ENCODE measurements at places on chromosomes 6 and 20. TPM values are rescaled to one million over a fixed set of nuclear protein-coding genes. Genes with fewer than 3 reads are reported as not detected.

- H3K4me3 ChIP-seq: no peak overlapping the region
- H3K36me3 ChIP-seq: no peaks in the 10 kb centered on the region
- H3K27ac ChIP-seq: no peak overlapping the region
- H3K27me3 ChIP-seq: no peaks in the 10 kb centered on the region
- H3K4me1 ChIP-seq: no peaks in the 10 kb centered on the region
- no peak for DNase-seq
Measured at GRCh38 chr6:17354700-17355403, 38.5 kb upstream of the CAP2 start.

DNA sequence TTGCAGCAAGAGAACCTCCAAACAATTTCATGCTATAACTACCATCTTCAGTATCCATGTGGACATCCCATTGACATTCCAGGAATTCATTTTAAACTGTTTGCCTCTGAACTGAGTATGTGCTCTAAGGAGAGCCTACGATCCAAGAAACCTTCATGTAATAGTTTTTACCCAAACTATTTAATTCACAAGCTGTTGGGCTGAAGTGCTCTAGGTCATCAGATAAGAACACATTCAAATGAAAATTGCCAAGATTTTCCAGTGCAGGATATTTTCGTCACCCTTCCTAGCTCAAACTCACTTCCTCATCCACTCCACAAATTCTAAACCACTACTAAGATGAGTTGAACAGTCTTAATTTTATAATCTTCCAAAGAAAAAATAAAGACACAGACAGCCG is 12.8 kb downstream of the RSPO3 start:
- H3K4me1 ChIP-seq: no peaks in the 10 kb centered on the region
- H3K36me3 ChIP-seq: no peaks in the 10 kb centered on the region
- H3K27ac ChIP-seq: no peak overlapping the region
- DNase-seq: no peak
- no peak overlapping the region for H3K4me3 ChIP-seq

The ZFAND3 gene
- 19.4 TPM for total RNA-seq

- H3K27me3 ChIP-seq: no peaks in the 10 kb centered on the region
- no peak for DNase-seq
- H3K4me3 ChIP-seq: no peak overlapping the region
- H3K36me3 ChIP-seq: no peaks in the 10 kb centered on the region
- H3K4me1 ChIP-seq: no peaks in the 10 kb centered on the region
- no peak overlapping the region for H3K27ac ChIP-seq
Measured at GRCh38 chr6:124066946-124067552, 263.4 kb downstream of the NKAIN2 start.

The IGF2R gene
- 38.2 TPM for total RNA-seq

- H3K36me3 ChIP-seq: no peaks in the 10 kb centered on the region
- H3K27me3 ChIP-seq: no peaks in the 10 kb centered on the region
- H3K27ac ChIP-seq: no peak overlapping the region
- no peak overlapping the region for H3K4me3 ChIP-seq
- no peak for DNase-seq
- no peaks in the 10 kb centered on the region for H3K4me1 ChIP-seq
Measured at GRCh38 chr6:154187714-154188113, 148.7 kb downstream of the OPRM1 start.

DNA sequence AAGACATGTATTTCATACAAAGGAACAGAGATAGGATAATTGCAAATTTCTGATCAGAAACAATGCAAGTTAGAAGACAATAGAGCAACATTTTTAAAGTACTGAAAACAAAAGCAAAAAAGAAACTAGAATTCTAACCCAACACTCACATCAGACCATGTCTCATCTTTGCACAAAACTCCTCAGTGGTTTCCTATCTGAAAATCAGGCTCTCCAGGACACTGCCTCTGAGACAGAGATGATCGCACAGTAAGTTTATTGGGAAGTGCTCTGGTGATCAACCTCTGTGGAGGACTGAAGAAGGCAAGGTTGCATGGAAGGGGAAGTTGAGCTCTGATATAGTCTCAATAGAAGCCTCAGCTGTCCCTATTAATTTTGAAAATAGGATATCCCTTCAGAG is 2.3 kb upstream of the TTBK1 start:
- H3K27ac ChIP-seq: no peak overlapping the region
- no peak overlapping the region for H3K4me3 ChIP-seq
- no peaks in the 10 kb centered on the region for H3K36me3 ChIP-seq
- H3K4me1 ChIP-seq: no peaks in the 10 kb centered on the region
- no peak for DNase-seq

- H3K27me3 ChIP-seq: no peaks in the 10 kb centered on the region
- no peak overlapping the region for H3K27ac ChIP-seq
- H3K4me3 ChIP-seq: no peak overlapping the region
- no peak for DNase-seq
- no peaks in the 10 kb centered on the region for H3K4me1 ChIP-seq
- H3K36me3 ChIP-seq: no peaks in the 10 kb centered on the region
Measured at GRCh38 chr6:14371530-14371929, 254.0 kb downstream of the CD83 start.

The SLC16A10 gene
- 3.4 TPM for total RNA-seq

DNA sequence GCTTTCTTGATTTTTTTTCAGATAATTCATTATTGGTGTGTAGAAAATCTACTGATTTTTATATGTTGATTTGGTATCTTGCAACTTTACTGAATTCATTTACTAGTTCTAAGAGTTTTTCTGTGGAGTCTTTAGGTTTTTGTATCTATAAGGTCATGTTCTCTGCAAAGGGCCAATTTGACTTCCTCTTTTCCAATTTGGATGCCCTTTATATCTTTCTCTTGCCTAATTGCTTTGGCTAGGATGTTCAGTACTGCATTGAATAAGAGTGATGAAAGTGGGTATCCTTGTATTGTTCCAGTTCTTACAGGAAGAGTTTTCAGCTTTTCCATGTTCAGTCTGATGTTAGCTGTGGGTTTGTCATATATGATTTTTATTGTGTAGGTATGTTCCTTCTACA is 14.4 kb upstream of the NKX2-4 start:
- no peaks in the 10 kb centered on the region for H3K27me3 ChIP-seq
- no peak for DNase-seq
- H3K36me3 ChIP-seq: no peaks in the 10 kb centered on the region
- H3K4me1 ChIP-seq: no peaks in the 10 kb centered on the region
- no peak overlapping the region for H3K27ac ChIP-seq

The ADGB gene
- 0.19 TPM for total RNA-seq

DNA sequence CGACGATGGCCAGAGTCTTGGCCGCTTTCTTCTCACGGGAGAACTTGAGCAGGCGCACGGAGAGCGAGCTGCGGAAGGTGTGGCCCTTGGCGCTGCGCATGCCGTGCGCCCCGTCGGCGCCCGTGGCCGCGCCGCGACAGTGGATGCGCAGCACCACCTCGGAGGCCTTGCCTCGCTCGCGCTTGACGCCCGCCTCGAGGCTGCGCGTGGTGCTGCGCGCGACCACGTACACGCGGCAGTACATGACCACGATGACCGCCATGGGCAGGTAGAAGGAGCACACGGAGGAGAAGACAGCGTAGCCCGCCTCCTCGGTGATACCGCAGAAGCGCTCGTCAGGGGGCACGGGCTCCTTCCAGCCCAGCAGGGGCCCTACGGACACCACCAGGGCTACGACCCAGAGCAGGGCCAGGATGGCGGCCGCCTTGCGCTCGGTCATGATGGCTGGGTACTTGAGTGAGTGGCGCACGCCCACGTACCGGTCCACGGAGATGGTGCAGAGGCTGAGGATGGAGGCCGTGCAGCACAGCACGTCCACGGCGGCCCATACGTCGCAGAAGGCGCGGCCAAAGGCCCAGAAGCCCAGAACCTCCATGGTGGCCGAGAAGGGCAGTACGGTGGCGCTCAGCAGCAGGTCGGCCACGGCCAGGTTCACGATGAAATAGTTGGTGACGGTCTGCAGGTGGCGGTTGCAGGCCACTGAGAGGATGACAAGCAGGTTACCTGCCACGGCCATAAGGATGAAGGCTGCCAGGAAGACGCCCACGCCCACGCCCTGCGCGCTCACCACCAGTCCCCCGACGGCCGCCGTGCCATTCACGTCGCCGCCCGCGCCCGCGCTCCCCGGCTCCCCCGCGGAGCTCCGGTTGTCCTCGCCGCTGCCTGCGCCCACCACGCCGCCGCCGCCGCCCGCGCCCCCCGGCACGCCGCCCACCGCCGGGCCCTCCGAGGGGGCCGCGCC is 232.8 kb upstream of the RNF24 start:
- no peak overlapping the region for H3K4me3 ChIP-seq
- peaks cover 7% of the 10 kb centered on the region for H3K4me1 ChIP-seq
- DNase-seq: no peak
- H3K36me3 ChIP-seq: no peaks in the 10 kb centered on the region
- no peak overlapping the region for H3K27ac ChIP-seq
- peaks cover 9% of the 10 kb centered on the region for H3K27me3 ChIP-seq
